Right cardiac atrium (tissue), 5 donors: ENCODE measurements at places on chromosomes 4 and X.

- DNase-seq: peak; percentile 46
Measured at GRCh38 chrX:72644946-72645345, 69.2 kb downstream of the PHKA1 start.

DNA sequence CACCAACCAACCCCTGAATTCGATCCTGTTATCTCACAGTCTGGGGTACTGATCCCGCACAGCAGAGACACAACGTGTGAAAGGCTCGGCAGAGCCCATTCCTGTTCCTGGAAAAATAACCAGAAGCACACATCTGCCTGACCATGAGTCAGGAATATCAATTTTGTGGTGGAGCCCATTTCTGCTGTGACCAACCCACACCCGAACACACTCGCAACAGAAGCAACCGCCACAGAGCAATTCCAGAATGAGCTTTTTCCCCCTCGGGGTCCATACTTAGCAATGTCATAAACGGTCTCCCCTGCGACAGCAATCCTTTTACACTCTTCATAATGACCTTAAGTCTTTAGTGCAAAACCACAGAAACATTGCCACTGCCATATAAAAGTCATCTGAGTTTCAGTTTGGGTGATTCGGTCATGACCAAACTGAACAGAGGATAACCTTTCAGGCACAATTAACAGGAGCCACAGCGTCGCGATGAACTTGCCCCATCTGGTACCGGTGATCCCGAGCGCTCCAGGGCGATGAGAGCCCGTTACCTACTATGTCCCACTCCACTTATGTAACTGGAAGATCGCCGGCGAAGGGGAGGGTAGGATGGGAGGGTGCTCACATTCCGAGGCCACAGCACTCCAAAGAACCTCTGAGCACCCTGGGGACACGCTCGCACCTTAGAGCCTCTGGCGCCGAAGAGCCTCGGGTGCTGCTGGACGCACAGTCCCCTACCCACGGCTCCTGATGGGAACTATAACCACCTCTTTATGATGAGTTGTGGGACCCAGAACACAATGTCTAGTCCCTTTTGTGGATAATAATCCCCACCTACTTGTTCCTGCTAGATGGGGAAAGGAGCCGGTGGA, 1.1 kb downstream of the MECP2 start:
- DNase-seq: peak; percentile 64

DNA sequence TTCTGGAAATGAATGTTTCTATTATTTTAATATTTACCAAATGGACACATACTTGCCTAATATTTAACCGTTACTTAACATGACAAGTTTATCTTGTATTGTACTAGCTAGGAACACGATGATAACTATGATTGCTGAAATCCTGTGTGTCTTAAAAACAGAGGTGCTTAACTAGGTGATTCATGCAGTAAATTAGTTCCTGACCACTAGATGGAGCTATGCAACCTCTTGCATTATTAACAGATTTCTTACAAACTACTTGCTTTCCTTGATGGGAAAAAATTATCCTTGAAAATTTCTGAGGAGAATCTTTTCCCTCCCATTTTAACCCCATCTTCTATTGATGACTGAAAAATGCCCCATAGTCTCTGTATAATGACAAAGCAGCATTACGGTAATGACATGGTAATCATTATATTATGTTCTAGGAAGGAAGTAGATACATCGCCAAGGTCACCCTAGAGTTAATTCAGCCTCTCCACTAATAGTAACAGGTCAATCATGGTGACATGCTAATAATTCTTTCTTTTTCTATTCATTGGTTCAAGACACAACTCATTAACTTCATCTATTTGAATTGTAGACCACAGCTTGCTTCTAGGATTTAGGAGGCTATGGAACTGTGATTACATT, 844.2 kb downstream of the RAPGEF2 start:
- DNase-seq: no peak

DNA sequence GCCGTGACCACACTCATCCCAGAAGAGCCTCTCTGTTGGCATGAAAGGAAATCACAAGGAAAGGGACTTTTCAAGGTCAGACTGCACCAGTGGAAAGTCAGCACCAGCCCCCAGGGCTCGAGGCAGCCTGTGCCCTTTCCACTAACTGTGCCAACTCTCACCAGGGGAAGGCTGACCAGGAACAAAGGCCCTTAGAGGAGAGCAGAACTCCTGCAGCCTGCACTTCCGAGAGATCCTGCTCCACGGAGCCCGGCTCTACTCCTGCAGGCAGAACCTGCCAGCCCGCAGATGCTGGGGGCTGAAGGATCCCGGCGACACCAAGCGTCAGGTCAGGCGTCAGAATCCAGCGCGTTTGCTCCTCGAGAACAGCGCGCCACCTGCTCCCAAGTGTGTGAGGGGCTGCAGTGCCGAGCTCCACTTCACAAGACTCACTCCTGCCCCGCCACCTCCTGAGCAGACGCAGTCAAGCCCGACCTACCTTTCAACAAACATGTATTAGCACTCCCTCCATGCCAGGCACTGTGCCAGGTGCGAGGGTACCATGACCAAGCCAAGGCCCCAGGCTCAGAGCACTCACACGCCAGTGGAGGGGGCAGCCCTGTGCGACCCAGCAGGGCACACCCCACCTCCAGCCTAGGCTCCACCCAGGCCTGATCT, 13.6 kb upstream of the HELT start:
- no peak for DNase-seq

DNA sequence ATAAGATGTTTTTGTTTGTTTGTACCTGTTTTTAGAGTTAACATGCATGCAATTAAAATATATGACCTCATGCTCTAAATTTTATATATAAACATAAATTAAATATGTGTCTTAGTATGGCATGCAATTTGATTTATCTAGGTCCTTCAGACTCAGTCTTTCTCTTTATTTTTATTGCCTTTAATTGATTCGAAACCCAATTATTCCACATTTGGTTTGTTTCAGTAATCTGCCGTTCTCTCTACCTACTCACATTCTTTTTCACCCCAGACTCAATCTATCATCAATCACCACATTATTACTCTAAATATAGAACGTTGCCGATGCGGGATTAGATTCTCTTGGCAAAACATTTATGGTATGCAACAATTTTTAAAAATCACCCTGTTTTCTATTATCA, 1492.8 kb downstream of the RAPGEF2 start:
- no peak for DNase-seq

DNA sequence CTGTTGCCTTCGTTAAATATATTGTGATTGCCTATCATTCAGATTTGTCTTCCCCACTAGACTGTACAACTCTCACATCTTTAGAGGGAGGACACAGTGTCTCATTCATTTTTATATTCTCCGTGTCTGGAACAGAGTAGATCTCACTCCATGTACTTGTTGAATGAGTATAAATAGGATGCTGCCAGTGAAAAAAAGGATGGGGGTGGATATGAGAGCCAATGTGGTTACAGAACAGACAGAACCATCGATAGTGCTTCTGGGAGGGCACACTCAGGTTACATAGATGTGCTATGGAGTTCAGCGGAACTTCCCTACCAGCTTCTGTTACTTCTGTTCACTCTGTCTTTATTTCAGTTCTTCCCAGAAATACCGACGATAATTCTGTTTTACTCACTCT, 66.9 kb downstream of the SH2D1A start:
- DNase-seq: no peak

DNA sequence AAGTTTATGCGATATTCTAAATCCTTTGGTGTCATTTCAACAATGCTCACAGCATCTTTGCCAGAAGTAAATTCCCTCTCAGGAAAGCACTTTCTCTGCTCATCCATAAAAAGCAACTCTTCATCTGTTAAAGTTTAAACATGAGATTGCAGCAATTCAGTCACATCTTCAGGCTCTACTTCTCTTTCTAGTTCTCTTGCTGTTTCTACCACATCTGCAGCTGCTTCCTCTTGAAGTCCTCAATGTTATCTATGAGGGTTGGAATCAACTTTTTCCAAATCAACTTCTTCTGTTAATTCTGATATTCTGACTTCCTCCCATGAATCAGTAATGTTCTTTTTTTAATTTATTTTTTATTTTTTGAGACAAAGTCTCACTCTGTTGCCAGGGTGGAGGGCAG, 100.9 kb downstream of the LCORL start:
- no peak for DNase-seq

- DNase-seq: no peak
Measured at GRCh38 chr4:106315476-106315967, 487 bp downstream of the TBCK start.

- DNase-seq: no peak
Measured at GRCh38 chrX:51876441-51876840, 17.0 kb upstream of the MAGED1 start.

GRCh38 chr4:48252313-48252712, 17.3 kb downstream of the TEC start:
- no peak for DNase-seq

- peak; percentile 45 for DNase-seq
Measured at GRCh38 chr4:145907390-145907789, 31.2 kb downstream of the ZNF827 start.

GRCh38 chr4:1978741-1979476, 29.9 kb downstream of the NELFA start:
- DNase-seq: no peak

GRCh38 chr4:187070158-187070557, 346.5 kb upstream of the FAT1 start:
- DNase-seq: no peak

DNA sequence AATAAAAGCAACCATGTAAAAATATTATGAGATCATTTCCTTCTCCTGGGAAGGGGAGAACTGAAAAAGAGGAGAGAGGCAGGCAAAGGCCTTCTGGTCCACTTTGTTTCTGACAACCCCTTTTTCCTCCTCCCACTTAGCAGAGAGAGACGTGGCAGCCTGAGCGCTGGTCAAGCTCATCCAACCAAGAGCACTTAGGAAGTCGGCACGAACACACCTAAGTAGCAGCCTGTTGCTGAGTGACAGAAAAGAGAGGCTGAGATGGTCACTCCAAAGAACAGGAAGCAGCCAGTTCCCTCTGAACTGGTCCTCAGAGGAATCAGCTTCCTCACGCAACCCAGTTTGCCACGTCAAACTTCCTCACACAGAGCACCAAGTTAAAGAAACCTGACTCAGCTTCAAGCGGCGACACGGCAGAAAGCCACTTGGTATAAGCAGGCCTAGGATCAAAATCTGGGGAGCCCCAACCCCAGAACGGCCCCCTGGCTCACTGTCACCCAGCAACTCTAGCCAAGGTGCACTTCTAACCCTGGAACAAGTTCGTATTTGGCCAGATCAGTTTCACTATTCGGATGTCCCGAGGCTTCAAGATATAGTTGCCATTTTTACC, 861 bp downstream of the SEC24D start:
- peak; percentile 71 for DNase-seq

- peak; percentile 52 for DNase-seq
Measured at GRCh38 chr4:74364652-74365491, at the start of gene EREG. TSS of gene EREG (plus strand) at chr4:74365145. CDS start at chr4:74365309, 164 bp downstream.

- no peak for DNase-seq
Measured at GRCh38 chrX:45447995-45448394, 247.3 kb upstream of the DIPK2B start.

GRCh38 chrX:7996414-7996813, 69.2 kb upstream of the PNPLA4 start:
- DNase-seq: no peak

GRCh38 chr4:120263618-120264017, 197.0 kb upstream of the MAD2L1 start:
- no peak for DNase-seq

- no peak for DNase-seq
Measured at GRCh38 chr4:73832651-73833237, 3.7 kb upstream of the CXCL6 start.

- DNase-seq: no peak
Measured at GRCh38 chrX:38848671-38849455, 47.6 kb downstream of the MID1IP1 start.

GRCh38 chr4:146342600-146343192, 128.4 kb downstream of the REELD1 start:
- no peak for DNase-seq

GRCh38 chrX:143058120-143058519, 32.4 kb downstream of the SPANXN4 start:
- DNase-seq: no peak

- DNase-seq: no peak
Measured at GRCh38 chr4:15774020-15774420, 4.1 kb upstream of the CD38 start.

- DNase-seq: no peak
Measured at GRCh38 chrX:24759786-24760185, 66.1 kb downstream of the POLA1 start.

DNA sequence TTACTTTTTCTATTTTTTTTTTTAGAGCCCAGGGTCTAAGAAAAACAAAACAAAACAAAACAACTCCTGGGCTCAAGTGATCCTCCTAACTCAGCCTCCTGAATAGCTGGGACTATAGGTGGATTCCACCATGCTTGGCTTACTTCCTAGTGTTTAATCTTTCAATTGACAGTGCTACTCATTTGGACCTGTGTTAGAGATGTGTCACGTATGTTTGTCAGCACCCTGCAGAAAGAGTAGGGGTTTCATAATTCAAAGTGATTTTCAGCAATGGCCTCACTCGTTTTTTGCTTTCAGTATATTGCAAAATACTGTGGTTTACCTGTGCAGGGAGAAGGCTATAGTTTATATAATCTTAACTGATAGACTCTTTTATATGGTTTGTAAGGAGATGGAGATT, 71.6 kb upstream of the TEX13D start:
- no peak for DNase-seq

DNA sequence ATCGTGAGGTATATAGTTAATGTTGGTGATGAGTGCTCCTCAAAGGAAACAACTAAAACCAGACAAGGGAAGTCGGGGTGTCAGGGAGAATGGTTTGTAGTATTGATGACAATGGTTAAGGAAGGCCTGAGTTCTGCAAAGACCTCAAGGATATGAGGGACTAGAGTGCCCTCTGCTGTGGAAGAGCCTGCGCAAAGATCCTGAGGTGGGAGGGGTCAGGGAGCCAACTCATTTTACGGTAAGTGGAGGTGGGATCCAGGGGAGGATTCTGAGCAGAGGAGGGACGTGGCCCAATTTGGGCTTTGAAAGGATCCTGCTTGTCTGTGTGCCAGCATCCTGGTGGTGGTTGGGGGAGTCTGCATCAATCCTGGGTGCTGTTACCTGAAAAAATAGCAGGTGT, 11.3 kb downstream of the UBA1 start:
- no peak for DNase-seq

DNA sequence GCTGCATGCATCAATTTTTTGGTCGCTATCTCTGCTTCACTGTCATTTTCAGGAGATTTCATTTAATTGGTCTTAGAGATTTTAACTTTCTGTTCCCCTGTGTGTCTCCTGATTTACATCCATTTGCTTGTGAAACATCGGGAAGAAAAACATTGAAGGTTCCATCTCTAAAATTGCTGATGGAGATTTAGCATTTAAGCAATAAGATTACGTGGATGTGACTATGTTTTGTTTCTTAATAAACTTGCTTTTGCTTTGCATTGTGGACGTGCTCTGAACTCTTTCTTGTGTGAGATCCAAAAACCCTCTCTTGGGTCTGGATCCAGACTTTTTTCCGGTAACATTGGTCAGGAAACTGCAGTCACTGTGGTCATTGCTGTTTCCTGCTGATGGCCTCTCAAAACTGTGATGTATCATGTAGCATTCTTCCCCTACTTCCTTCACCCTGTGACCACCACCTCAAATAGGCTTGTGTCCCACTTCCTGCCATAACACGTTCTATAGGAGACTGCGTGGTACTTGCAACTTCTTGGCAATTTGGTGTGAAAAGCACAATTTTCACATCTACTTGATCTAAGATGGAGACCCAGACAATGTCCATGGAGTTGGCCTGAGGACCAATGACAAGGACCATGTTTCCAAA, 4.9 kb downstream of the CXCL2 start:
- DNase-seq: no peak

GRCh38 chr4:33104273-33104672, 2384.1 kb downstream of the PCDH7 start:
- DNase-seq: no peak
